MV-4-11 (cell line): ENCODE measurements at places on chromosomes 2 and 18.
A peak's percentile ranks its signal among the peaks of the same experiment; 100 is the strongest.

- DNase-seq: no peak
These were observed 128.2 kb upstream of the CD226 start for GRCh38 chr18:70075906-70076305.

DNA sequence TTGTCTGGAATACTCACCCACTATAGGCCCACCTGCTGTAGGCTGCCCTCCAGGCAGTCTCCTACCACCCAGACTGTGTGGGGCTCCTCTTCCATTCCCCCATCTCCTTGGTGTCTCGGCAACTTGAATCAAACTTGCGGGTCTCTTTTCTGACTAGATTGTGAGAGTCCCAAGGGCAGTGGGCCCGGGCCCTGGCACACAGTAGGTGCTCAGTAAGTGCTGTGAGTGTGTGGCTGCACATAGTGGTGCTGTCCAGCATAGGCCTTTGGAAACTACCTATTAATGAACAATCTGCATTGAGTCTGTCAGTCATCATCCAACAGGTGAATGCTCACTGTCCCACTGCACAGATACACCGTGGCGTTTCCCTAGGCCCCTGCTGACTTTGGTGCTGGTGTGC, 43.6 kb upstream of the ASB1 start:
- DNase-seq: no peak

- no peak for DNase-seq
These were observed 12.2 kb upstream of the SKOR2 start for GRCh38 chr18:47263430-47264307.

- DNase-seq: no peak
These were observed 30.3 kb downstream of the ALMS1 start for GRCh38 chr2:73415906-73416305.

- no peak for DNase-seq
These were observed 786.6 kb upstream of the ID2 start for GRCh38 chr2:7895289-7895688.

DNA sequence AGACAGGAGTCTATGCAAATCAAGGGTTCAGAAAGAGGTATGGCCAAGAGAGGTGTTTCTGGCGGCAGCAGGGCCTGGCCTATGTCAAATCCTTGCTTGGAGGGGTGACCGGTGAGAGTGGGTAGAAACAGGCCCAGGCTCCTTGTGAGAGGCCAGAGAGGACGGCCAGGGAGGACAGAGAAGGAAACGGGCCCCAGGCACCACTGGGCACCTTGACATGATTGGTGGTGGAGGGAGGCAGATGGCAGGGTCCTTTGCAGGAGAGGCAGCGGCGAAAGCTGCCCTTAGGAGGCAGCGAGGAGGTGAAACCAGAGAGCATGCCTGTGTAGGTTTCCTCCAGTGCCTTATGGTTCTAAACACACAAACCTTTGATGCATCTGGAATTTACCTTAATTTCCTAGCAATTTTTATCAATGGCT, 6.2 kb downstream of the RAMP1 start:
- no peak for DNase-seq

- DNase-seq: no peak
These were observed 61.5 kb downstream of the INPP4A start for GRCh38 chr2:98505971-98506664.

GRCh38 chr2:101823347-101823791, 125.9 kb downstream of the MAP4K4 start:
- DNase-seq: peak; percentile 20

DNA sequence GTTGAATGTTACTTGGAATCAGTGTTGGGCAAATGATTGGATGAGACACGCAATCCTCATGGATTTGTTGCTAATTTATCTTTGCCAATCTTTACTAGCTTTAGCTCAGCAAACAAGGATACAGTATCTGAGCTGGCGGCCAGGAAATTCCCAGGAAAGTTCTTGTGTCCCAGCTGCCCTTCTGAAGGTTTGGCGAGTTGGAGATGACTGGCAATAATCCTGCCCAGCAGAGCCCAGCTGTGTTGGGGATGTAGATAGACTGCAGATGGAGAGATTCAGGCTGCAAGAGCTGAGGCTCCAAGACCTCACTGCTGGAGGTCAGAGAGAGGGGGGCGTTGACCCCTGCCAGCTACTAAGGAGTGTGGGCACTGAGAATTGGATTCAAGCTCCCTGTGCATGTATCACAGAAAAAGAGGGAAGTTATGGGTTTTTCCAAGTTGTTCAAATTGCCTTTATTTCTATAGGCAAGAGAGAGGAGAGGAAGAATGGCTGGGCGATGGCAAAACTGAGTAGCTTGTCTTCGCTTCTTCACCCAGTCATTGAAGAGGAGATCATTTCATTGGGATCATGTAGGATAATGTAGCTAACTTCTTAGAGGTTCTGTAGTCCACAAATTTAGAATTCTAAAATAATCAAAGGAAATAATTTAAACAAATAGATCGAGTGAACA, 506.8 kb upstream of the LRATD1 start:
- DNase-seq: no peak

- no peak for DNase-seq
These were observed 326.9 kb upstream of the TNP1 start for GRCh38 chr2:217186668-217187159.

- DNase-seq: peak; percentile 6
These were observed 208.4 kb downstream of the SETBP1 start for GRCh38 chr18:44889111-44889510.

- DNase-seq: peak; percentile 3
These were observed 74.8 kb upstream of the FAM98A start for GRCh38 chr2:33673937-33674336.

DNA sequence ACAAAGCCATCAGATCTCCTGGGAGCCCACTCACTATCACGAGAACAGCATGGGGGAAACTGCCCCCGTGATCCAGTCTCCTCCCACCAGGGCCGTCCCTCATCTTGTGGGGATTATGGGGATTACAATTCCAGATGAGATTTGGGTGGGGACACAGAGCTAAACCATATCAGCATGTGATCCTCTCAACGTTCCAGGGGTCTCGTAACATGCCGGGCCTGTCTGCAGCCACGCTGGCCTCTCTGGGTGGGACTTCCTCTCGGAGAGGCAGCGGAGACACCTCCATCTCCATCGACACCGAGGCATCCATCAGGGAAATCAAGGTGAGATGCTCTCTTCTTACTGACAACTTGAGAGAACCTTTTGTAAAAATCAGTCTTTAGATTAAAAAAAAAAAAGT, 49.6 kb upstream of the RBM44 start:
- no peak for DNase-seq

DNA sequence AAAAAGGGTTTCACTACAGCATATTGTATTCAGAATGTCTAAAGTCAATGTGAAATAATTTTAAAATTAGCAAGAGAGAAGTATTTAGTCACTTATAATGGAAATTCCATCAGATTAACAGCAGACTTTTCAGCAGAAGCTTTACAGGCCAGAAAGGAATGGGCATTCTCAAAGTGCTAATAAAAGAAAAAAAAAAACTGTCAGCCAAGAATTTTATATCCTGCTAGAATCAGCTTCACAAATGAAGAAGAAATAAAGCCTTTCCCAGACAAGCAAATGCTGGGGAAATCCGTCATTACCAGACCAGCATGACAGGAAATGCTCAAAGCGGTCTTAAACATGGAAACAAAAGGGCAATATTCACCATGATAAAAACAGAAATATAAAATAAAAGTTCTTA, 18.8 kb downstream of the LMAN1 start:
- no peak for DNase-seq

DNA sequence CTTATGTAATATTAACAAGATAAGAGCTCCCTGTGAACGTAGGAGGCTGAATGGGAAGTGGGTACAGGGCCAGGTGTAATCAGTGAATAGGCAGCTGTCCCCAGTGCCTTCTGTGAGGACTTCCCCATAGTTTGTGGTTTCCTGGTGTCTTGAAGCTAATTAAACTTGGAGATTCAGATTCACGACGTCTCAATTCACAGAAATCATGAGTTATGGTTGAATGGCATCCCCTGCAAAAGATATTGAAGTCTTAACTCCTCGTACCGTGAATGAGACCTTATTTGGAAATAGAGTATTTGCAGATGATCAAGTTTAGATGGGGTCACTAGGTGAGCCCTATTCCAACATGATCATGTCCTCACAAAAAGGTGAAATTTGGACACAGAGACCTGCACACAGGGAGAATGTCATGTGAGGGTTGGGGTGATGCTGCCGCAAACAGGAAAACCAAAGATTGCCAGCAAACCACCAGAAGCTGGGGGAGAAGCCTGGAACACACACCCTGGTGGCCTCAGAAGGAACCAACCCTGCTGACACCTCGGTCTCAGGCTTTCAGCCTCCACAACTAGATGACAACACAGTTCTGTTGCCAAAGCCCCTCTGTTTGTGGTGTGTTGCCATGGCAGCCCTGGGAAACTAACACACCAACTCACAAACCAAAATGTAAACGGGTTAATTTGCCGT, 13.2 kb downstream of the ARL4C start:
- DNase-seq: peak; percentile 95

DNA sequence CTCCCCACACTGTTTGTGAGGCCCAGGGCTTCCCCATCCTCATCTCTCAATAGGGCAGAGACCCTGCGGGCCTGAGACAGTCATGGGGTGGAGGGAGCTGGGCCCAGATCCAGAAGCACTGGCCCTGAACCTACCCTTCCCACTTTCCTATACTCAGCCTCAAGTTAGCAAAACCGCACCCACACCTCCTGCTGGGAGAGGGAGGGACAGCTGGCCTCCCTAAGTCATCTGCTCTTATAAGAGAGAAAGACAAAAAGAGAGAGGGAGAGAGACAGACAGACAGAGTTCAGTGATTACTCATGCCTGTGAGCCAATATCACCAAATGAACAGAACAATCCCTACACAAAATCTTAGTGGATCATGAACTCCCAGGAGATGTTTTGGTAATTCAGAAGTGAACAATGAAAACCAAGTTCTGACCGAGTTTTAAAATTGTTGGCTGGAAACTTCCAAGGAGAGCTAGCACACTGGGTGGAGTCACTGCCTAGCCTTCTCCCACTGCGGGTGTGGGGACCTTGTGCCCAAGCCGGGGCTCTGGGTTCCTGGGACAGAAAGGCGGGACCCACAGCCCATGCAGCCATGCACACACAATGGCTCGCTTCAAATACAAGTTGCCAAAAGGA, 130.5 kb downstream of the PXDN start:
- no peak for DNase-seq

- DNase-seq: no peak
These were observed at the start of gene SGPP2 for GRCh38 chr2:222424276-222424728. SGPP2 (plus strand) TSS chr2:222424543; CDS start chr2:222424603, 60 bp downstream.

DNA sequence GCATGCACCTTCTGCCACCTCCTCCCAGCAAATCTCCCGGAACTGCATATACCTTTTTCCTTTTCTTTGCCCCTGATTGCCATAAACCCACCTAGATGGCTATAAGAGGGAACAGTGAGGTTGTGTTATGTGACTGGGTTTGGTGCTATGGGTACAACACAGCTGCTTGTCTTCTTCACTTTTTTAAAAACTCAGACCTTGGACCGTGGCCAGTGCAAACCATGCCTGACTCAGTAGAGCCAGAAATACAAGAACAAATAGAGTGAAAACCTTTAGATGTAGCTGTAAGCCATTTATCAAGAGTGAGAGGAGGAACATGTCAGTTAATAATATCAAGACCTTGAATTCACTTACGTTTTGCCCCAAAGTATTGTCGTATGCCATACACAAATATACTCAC, 267.4 kb upstream of the CHAC2 start:
- no peak for DNase-seq

DNA sequence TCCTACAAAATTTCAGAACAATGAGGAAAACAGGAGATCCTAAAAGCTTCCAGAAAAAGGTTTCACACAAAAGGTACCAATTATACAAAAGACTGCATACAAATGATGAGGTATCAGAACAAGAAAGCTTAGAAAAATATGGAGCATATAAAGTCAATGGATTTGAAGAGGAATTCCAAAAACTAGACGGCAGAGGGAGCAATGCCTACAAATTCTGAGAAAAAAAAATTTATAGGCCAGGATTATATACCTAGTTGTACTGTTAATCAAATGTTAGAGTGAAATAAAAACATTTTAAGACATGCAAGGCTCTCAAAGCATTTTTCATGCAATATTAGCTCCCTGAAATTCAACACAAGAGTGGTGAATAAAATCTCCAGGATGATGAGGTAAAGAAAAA, 106.2 kb downstream of the ZRANB3 start:
- no peak for DNase-seq
